ENCODE measurements at places on chromosomes 5 and 9. TPM values are rescaled to one million over a fixed set of nuclear protein-coding genes. Genes with fewer than 3 reads are reported as not detected.

GRCh38 chr9:133087429-133088145 lies 25.8 kb downstream of the CEL start:
- no peaks in the 10 kb centered on the region for H3K27me3 ChIP-seq
- no peaks in the 10 kb centered on the region for H3K36me3 ChIP-seq
- no peak overlapping the region for H3K4me3 ChIP-seq
- DNase-seq = no peak

Gene PCDHB13
- not detected for total RNA-seq

GRCh38 chr5:152151113-152151512 lies 226.5 kb upstream of the GLRA1 start:
- H3K27ac ChIP-seq = no peak overlapping the region
- no peaks in the 10 kb centered on the region for H3K27me3 ChIP-seq
- no peak overlapping the region for H3K4me3 ChIP-seq
- no peaks in the 10 kb centered on the region for H3K4me1 ChIP-seq
- DNase-seq = no peak
- H3K36me3 ChIP-seq = no peaks in the 10 kb centered on the region

DNA sequence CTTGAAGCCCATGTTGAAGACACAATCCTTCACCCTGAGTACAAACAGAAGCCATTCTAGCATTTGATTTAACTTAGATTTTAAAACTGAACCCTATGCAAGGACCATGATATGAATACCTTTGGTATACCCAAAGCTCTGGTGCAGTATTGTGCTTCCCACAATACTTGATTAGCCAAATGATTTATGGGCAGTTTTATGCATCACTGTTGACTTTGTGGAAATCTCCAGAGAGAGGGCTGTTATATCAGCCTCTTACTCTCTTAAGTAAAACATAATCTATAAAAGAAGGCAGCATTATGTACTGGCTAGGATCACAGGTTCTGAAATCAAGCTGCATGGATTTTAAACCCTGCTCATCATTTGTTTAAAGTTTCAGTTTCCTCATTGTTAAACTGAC lies 762.8 kb downstream of the EFNA5 start:
- no peak for DNase-seq
- H3K4me3 ChIP-seq = no peak overlapping the region
- H3K27me3 ChIP-seq = no peaks in the 10 kb centered on the region
- no peaks in the 10 kb centered on the region for H3K36me3 ChIP-seq
- no peak overlapping the region for H3K27ac ChIP-seq

DNA sequence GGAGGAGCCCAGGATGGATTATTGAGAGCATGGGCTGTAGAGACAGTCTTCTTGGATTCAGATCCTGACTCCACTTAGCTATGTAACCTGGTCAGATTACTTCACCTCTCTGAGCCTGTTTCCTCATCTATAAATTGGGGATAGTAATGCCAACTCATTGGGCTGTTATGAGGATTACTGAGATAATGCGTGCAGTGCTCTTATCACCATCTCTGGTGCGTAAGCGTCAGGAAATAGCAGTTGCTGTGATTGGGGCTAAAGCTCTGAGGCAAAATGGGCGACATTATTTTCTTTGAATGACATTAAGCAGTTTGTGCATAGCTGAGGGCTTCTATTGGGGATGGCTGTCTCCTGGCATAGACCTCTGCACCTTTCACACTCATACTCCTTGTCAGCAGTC lies 995 bp upstream of the MSMP start:
- no peak overlapping the region for H3K4me3 ChIP-seq
- H3K27me3 ChIP-seq = no peaks in the 10 kb centered on the region
- H3K4me1 ChIP-seq = peaks cover 37% of the 10 kb centered on the region
- no peak for DNase-seq
- peaks cover 25% of the 10 kb centered on the region for H3K36me3 ChIP-seq

Gene CD14
- total RNA-seq = 0.26 TPM

GRCh38 chr5:4023091-4023752 lies 427.6 kb downstream of the IRX1 start:
- no peaks in the 10 kb centered on the region for H3K36me3 ChIP-seq
- H3K27ac ChIP-seq = no peak overlapping the region
- no peaks in the 10 kb centered on the region for H3K27me3 ChIP-seq
- H3K4me3 ChIP-seq = no peak overlapping the region
- H3K4me1 ChIP-seq = no peaks in the 10 kb centered on the region
- DNase-seq = no peak

Gene PCDH12
- total RNA-seq = 0.80 TPM

Gene ZDHHC12
- total RNA-seq = 49.5 TPM

Measured in activated CD4-positive, alpha-beta T cell treated with anti-CD3 and anti-CD28 coated beads for 36 hours (primary cell).